Gastroesophageal sphincter (tissue), 4 donors: ENCODE measurements at places on chromosomes 2 and 18. TPM values are rescaled to one million over a fixed set of nuclear protein-coding genes. Genes with fewer than 3 reads are reported as not detected.
A peak's percentile ranks its signal among the peaks of the same experiment; 100 is the strongest.

DNA sequence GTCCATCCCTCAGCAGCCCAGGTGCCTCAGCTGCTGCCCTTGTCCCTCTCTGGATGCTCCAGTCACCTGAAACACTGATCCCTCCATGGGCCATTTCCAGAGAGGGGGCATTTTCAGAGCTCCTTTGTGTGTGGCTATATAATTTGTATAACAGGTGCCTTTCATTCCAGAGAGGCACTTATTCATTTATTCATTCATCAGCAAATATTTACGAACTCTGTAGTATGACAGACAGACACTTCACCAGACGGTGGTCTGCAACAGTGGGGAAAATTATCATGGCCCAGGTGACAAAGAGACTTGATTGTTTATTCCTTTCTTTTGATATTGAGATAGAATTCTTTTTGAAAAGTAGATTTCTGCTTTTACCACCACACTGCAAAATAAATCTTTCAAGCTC, 361.7 kb downstream of the TMEM182 start:
- ATAC-seq: no peak

- no peak for ATAC-seq
Observed at GRCh38 chr2:10141736-10142639, 19.4 kb downstream of the RRM2 start.

DNA sequence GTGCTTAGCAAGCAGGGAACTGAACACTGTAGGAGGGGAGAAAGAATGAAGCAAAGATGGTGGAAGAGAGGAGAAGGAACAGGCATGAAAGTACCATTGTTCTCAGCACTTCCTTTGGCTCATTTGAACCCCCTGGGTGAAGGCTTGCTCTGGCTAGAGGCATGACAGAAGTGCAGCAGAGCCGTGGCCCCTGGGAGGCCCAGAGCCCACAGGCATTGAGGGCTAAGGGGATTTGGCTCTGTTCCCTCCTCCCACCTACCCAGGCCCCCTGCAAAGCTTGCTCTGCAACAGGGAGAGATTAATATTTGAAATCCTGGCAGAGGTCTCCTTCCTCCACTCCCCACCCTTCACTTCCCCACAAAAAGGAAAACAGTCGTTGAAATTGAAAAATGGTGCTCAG, 262.6 kb downstream of the CELF4 start:
- no peak for ATAC-seq

- no peak for ATAC-seq
Observed at GRCh38 chr2:134839649-134840048, 1.2 kb downstream of the ACMSD start.

- ATAC-seq: no peak
Observed at GRCh38 chr2:29397713-29398112, 282.5 kb downstream of the CLIP4 start.

GRCh38 chr18:52311331-52311730, 28.7 kb upstream of the DCC start:
- ATAC-seq: no peak

GRCh38 chr2:233708942-233709341, 3.8 kb upstream of the UGT1A5 start:
- no peak for ATAC-seq

GRCh38 chr2:46268196-46268595, 29.0 kb upstream of the EPAS1 start:
- no peak for ATAC-seq

DNA sequence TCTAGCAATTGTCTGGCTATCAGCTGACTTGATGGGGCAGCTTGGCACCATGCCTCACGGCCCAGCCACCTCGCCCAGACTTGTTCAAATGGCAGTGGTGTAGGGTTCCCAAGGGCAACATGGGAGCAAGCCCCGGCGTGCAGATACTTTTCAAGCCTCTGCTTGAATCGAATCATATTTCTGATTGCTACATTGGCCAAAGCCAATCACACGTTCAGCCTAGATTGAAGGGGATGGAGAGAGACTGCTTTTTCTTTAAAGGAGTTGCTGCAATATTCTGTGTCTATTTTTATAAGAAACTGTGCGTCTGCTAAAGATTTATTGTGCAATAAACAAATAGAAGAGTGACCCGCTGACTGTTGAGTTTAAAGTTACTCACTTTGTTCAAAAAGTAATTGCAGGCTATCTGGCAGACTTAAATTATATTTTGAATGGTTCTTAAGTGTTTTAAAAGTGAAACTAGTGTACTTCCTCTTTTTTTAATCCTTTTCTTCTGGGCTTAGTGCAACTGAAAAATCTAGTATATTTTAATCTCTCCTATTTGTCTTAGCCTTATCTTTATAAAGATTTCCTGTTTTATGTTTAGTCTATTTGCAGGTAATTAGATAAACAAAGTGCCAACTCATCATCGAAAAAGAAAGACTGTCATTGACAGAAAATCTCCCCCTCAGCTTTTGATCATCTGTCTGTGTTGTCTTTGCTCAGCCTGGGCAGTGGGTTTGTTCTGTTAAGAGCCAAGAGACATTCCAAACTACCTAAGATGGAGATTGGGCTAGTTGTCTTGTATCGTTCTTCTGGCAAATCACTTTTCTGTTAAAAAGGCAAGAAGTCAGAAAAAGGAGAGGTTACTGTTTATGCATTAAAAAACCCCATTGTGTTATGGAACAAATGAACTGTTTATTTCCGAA, 156.1 kb downstream of the TPGS2 start:
- peak; percentile 77 for ATAC-seq

- ATAC-seq: no peak
Observed at GRCh38 chr18:12908706-12909105, 24.7 kb upstream of the PTPN2 start.

- no peak for ATAC-seq
Observed at GRCh38 chr18:48885266-48885923, 65.4 kb downstream of the SMAD7 start.

DNA sequence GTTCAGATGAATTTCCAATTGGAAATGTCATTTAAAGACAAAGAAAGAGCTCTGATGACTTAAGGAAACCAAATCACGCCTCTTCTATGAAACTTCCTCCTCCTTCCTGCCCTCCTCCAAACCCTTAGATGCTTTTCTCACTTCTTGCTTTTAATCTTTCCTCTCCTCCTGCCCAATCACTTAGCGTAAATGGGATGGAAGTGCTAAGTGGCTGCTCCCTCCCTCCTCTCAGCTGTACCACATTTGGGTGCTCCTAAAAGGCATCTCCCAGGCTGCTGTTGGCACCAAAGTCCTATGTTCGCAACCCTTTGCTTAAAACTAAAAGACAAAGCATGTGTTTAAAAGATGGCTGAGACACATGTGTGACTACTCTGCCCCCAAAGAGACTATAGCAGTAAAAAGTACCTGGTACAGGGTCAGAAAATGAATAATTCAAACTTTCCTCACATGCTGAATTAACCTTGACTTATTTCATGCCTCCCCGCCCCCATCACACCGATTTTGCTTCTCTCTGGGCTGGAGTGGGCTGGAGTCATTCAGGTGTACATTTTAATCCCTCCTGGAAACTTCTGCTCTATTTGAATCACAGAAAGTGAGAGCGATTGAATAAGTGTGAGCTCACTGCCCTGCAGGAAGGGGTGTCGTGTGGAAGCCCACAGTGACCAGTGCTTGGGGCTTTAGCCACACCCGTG, 59.2 kb upstream of the KLF7 start:
- ATAC-seq: no peak

GRCh38 chr2:103963146-103963725, 890.7 kb upstream of the POU3F3 start:
- ATAC-seq: no peak

GRCh38 chr2:95071856-95072255, 46.3 kb downstream of the MAL start:
- ATAC-seq: no peak

GRCh38 chr2:112159454-112159921, 21.3 kb downstream of the FBLN7 start:
- ATAC-seq: no peak

GRCh38 chr18:13551305-13551603, 175.1 kb downstream of the FAM210A start:
- no peak for ATAC-seq

- no peak for ATAC-seq
Observed at GRCh38 chr2:239299218-239299939, 101.4 kb downstream of the HDAC4 start.

GRCh38 chr2:236638707-236639106, 69.1 kb downstream of the ACKR3 start:
- no peak for ATAC-seq

DNA sequence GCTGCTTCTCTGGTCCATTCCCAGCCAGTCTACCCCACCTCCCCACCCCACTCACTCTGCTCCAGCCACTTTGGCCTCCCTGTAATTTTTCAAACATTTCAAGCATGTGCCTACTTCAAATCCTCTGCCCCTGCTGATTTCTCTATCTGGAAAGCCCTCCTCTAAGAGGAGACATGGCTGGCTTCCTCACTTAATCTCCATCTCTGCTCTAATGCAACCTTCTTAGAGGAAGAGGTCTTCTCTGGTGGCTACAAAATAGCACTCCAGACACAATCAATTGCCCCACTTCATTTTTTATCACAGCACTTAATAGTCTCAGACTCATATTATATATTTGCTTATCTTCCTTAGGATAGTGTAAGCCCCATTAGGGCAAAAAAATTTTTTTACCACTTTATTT, 161.1 kb upstream of the SLC39A10 start:
- no peak for ATAC-seq

- no peak for ATAC-seq
Observed at GRCh38 chr18:37391698-37392548, 173.7 kb downstream of the CELF4 start.

GRCh38 chr2:102483086-102483485, 10.1 kb downstream of the SLC9A4 start:
- ATAC-seq: no peak

- ATAC-seq: no peak
Observed at GRCh38 chr2:158211502-158211901, 109.8 kb downstream of the UPP2 start.

DNA sequence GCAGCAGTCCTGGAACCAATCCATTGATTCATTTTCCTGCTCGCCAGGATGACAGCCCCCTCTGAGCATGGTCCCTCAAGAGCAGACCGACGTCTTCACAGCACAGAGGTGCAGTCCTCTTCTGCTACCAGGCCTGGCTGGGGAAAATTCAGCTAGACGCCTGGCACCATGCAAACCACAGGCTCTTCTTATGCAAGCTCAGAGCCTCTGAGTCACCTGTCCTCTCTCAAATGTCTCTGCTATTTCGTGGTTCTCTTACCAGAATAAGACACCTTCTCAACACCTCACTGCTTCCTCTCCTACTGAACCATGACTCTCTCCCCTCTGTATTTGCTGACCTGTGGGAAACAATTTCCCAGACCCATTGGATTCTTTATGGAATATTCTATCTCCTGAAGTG, 79.8 kb upstream of the CYRIA start:
- no peak for ATAC-seq

DNA sequence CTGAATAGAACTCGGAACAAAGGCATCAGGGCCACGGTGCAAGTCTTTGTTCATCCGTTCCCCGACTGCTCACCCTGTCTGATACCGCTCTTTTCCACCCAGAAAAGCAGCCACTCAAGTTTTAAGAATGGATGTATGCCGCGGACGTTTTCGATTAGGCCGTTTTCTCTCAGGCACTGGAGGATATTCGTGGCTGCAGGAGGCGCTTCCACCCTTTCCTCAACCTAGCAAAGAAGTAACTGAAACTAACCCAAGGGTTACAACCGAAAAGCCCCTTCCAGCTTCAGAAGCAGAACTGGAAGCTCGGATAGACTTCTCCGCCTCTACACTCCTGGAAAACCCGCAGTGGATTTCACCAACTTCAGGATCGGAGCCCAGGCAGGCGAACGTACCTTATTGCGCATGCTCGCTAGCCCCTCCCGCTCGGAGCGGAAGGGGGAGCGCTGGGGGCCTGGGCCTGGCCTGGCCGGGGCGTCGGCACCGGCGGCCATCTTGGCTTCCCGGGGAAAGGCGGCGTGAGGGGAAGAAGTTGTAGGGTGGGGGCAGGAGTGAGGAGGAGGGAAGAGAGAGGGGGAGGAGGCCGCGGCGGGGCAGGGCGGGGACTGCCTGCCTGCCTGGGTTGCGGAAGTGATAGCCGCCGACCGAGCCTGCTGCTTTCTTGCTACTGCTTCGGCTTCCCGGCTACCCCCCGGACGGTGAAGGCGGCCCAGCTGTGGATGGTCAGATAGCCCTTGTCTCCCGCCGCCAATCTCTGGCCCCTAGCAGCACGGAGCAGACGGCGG, at the start of gene ACTR3:
ACTR3 (plus strand) TSS at position 619 of the 782 bp plus-strand sequence. CDS start 191 bp downstream, outside the sequence.
- ATAC-seq: peak; percentile 96

DNA sequence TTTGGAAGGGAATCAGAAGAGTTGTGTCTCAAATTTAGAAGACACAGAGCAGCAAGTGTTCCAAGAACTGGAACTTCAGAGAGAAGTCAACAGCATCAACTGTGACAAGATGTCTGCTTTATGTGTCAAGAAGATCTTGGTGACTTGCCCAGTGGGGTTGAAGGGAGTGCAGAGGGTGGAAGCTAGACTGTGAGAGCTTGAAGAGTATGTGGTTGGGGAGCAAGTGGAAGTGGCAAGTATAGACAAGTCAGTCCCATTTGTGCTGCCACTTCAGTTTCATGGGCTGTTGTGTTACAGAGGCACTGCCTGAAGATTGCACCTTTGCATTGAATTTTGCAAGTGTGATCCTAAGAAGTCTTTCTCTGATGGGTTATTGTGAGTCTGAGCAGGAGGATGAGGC, 68.7 kb upstream of the MC2R start:
- no peak for ATAC-seq

DNA sequence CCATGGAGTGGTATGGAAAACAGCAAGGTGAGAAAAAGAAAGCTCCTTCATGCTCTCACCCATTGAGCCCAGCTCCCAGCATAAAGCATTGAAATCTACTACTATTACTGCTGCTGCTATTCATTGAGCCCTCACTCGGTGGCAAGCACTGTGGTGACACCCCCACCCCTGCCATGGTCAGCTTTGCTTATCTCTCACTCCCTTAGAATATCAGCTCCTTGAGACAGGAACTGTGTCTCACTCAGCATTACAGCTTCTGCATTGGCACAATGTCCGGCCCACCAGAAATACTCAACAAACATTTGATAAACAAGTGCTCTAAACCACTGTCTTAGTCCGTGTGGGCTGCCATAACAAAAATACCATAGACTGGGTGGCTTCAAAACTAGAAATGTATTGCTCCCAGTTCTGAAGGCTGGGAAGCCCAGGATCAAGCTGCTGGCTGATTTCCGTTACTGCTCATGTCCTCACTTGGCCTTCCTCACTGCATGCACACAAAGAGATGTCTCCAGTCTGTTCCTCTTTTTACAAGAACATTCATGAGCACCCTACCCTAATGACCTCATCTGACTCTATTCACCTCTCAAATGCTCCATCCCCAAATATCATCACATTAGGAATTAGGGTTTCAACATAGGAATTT, 116.3 kb downstream of the ZBTB7C start:
- ATAC-seq: no peak

- ATAC-seq: no peak
Observed at GRCh38 chr2:11631462-11631861, 38.5 kb downstream of the NTSR2 start.

- ATAC-seq: no peak
Observed at GRCh38 chr18:35049111-35050027, 8.2 kb downstream of the MAPRE2 start.

Gene EGR4
- total RNA-seq: not detected

Gene CNGA3
- total RNA-seq: 1.1 TPM

Gene GALNT5
- 0.35 TPM for total RNA-seq

Gene ELAC1
- total RNA-seq: 14.2 TPM

Gene LHCGR
- total RNA-seq: 2.2 TPM

Gene CPS1
- total RNA-seq: 2.4 TPM

Gene SLC14A1
- 0.40 TPM for total RNA-seq

Gene MAP2
- total RNA-seq: 124 TPM

Gene PDK1
- total RNA-seq: 9.9 TPM

Gene LIMS4
- total RNA-seq: 2.6 TPM

Gene FSIP2
- 1.1 TPM for total RNA-seq

Gene TSHZ1
- total RNA-seq: 22.3 TPM

Gene TOGARAM2
- 1.5 TPM for total RNA-seq
